ENCODE measurements at places on chromosomes 4 and X.

DNA sequence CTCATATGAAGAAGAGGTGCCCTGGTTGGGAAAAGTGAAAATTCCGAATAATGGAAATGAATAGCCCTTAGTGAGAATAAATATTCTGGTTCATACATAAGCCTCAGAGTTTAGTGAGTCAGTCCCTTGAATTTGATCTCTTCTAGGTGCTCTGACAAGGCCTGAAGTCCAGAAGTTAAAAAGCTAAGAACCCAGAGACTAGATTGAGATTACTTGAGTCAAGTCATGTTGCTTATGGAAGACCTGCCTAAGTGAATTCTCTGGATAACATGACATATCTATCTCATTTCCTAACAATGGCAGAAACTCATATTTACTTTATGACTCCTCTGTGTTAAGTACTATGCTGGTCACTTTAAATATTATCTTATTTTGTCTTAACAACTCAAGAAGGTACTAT is 10.5 kb upstream of the PRSS48 start:
- H3K4me1 ChIP-seq: no peaks in the 10 kb centered on the region
- H3K36me3 ChIP-seq: no peaks in the 10 kb centered on the region
- no peak overlapping the region for H3K27ac ChIP-seq
- no peak overlapping the region for H3K4me3 ChIP-seq
- no peak for DNase-seq

DNA sequence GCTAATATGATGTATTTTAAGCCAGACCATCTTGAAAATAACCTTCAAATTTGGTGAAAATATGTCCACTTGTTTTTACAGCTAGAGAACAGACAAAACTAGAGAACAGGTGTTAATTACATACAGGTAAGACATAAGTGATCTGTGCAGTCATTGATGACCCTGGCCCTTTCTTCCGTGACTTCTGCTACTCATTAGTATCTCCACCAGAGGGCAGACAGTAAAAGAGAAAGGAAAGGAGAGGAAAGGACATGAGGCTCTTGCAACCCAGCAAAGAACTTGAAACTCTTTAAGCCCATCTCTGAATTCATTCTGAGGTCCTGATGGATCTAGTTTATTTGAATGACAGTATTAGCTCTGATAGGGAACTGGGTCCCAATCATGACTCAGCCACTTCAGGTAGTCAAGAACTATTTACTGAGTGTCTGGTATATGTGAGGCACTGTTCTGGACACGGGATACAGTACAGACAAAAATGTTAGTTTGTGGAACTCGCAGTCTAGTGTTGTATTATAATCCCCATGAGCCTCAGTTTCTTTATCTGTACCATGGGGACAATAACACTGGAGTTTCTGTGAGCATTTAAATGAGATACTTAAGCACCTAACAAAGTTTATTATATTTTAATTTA is 121.0 kb upstream of the TEX13D start:
- H3K4me3 ChIP-seq: no peak overlapping the region
- H3K27me3 ChIP-seq: no peaks in the 10 kb centered on the region
- no peak overlapping the region for H3K27ac ChIP-seq
- H3K36me3 ChIP-seq: no peaks in the 10 kb centered on the region
- peaks cover under 1% of the 10 kb centered on the region for H3K4me1 ChIP-seq

DNA sequence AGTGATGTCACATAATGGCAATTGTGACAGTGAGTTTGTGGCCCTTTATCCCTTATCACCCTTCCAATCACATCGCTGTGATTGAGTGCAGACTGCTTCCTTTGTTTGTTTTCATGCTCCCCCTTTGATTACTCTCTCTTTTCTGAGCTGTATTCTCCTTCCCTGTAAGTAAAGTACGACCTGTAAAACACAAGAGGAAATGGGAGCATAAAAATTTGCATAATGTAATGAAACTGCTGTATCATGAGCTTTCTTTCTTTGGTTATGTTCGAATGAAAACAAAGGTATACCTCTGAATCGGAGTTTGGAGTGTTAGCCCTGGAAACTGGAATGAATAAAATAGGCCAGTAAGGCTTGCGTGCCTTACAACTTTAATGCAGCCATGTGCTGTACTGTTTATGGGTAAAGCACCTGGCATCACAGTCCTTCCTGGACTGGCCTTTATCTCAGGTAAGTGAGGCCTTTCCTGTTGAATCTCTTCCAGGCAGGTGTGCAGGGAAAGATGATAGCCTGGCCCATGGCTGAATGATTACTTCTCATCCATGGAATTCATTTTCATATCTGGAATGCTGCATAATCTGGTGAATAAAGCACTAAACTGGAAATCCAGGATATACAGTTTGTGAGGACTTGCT is 26.6 kb upstream of the HS3ST1 start:
- H3K27me3 ChIP-seq: no peaks in the 10 kb centered on the region
- no peaks in the 10 kb centered on the region for H3K36me3 ChIP-seq
- no peaks in the 10 kb centered on the region for H3K4me1 ChIP-seq
- DNase-seq: no peak
- H3K4me3 ChIP-seq: no peak overlapping the region
- H3K27ac ChIP-seq: no peak overlapping the region

GRCh38 chr4:39043861-39044363 is 11.7 kb upstream of the TMEM156 start:
- peak overlapping the region; percentile 75 for H3K27ac ChIP-seq
- H3K27me3 ChIP-seq: no peaks in the 10 kb centered on the region
- 0 out of 2 replicates have a peak, but pooled peaks cover 2% of the 10 kb centered on the region for H3K36me3 ChIP-seq

GRCh38 chr4:92381616-92382015 is 77.8 kb downstream of the GRID2 start:
- no peaks in the 10 kb centered on the region for H3K27me3 ChIP-seq
- no peak overlapping the region for H3K4me3 ChIP-seq
- no peaks in the 10 kb centered on the region for H3K36me3 ChIP-seq
- no peak for DNase-seq
- H3K4me1 ChIP-seq: no peaks in the 10 kb centered on the region
- no peak overlapping the region for H3K27ac ChIP-seq

GRCh38 chrX:25442499-25442898 is 426.7 kb upstream of the ARX start:
- H3K36me3 ChIP-seq: no peaks in the 10 kb centered on the region
- H3K27ac ChIP-seq: no peak overlapping the region
- no peak for DNase-seq
- H3K4me3 ChIP-seq: no peak overlapping the region

GRCh38 chrX:109974906-109975655 is 27.8 kb upstream of the TMEM164 start:
- no peaks in the 10 kb centered on the region for H3K36me3 ChIP-seq
- DNase-seq: no peak
- 0 out of 2 replicates have a peak, but pooled peaks cover 2% of the 10 kb centered on the region for H3K27me3 ChIP-seq
- no peak overlapping the region for H3K4me3 ChIP-seq
- no peaks in the 10 kb centered on the region for H3K4me1 ChIP-seq

DNA sequence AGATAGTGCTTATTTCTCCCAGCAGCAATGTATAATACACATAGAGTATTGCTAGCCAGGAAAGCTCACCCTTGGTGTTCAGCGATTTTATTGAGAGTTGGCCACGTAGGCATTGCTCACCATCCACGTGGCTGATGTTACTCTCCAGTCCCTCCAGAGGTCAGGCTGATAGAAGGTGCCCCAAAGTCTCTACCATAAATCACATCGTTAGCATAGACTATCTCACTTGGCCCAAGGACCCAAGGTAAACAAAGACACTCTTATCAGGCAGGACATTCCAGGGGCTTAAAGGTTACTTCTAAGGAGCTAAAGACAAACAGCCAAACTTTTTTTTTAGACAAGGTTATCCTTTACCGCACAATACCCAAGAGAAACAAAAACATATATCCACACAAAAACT is 30.3 kb upstream of the RGN start:
- H3K27me3 ChIP-seq: no peaks in the 10 kb centered on the region
- H3K27ac ChIP-seq: no peak overlapping the region
- H3K36me3 ChIP-seq: no peaks in the 10 kb centered on the region
- no peak overlapping the region for H3K4me3 ChIP-seq
- H3K4me1 ChIP-seq: no peaks in the 10 kb centered on the region

GRCh38 chrX:100687128-100687527 is 43.1 kb downstream of the SRPX2 start:
- no peaks in the 10 kb centered on the region for H3K27me3 ChIP-seq
- H3K27ac ChIP-seq: no peak overlapping the region
- no peaks in the 10 kb centered on the region for H3K36me3 ChIP-seq
- no peak for DNase-seq
- H3K4me3 ChIP-seq: no peak overlapping the region
- peaks cover 7% of the 10 kb centered on the region for H3K4me1 ChIP-seq

GRCh38 chr4:110061076-110061475 is 137.3 kb downstream of the ELOVL6 start:
- H3K27me3 ChIP-seq: no peaks in the 10 kb centered on the region
- H3K27ac ChIP-seq: no peak overlapping the region
- DNase-seq: no peak
- H3K4me1 ChIP-seq: peaks cover 22% of the 10 kb centered on the region
- H3K4me3 ChIP-seq: no peak overlapping the region

DNA sequence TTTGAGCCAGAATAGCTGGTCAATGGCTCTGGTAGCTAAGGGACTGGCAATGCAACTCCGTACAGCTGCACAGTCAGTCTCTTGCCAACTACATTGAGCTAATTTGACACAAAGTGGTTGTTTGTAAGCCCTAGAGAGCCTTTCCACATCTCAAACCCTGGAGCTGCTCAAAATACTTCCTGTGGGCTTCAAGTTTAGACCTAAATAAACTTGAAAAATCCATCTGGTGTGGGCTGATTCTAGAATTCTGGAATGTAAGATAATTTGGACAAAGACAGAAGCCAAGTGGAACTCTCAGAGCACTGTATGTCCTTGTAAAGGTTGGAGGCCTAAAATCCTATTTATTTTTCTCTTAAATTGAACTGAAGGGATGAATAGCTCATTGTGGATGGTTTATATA is 380.8 kb downstream of the SPRY1 start:
- H3K27ac ChIP-seq: no peak overlapping the region
- H3K27me3 ChIP-seq: no peaks in the 10 kb centered on the region
- DNase-seq: no peak
- no peak overlapping the region for H3K4me3 ChIP-seq

- no peaks in the 10 kb centered on the region for H3K36me3 ChIP-seq
- H3K4me3 ChIP-seq: no peak overlapping the region
- no peak for DNase-seq
- no peak overlapping the region for H3K27ac ChIP-seq
- no peaks in the 10 kb centered on the region for H3K27me3 ChIP-seq
Observed at GRCh38 chrX:136896121-136896914, 15.8 kb upstream of the RBMX start.

GRCh38 chr4:38069271-38069760 is 109.1 kb downstream of the PTTG2 start:
- no peak for DNase-seq
- peak overlapping the region; percentile 22 for H3K27ac ChIP-seq
- no peaks in the 10 kb centered on the region for H3K27me3 ChIP-seq
- H3K4me3 ChIP-seq: no peak overlapping the region

GRCh38 chrX:144006811-144007210 is 122.9 kb downstream of the UBE2NL start:
- no peaks in the 10 kb centered on the region for H3K36me3 ChIP-seq
- no peaks in the 10 kb centered on the region for H3K27me3 ChIP-seq
- no peak for DNase-seq
- no peaks in the 10 kb centered on the region for H3K4me1 ChIP-seq
- no peak overlapping the region for H3K4me3 ChIP-seq

DNA sequence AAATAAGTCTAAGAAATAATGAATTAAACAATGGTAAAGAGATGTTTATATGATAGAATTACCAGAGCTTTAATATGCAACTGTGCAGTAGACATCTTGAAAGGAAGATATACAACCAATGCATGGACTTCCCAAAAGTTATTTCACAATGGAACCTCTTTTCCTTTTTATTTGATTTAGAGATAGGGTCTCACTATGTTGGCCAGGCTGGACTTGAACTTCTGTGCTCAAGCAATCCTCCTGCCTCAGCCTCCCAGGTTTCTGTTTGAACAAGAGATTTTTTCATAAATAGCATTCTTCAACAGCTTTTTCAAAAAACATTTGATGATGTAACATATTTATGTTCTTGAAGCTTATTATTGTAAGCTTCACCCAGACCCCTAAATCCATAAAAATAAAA is 72.0 kb downstream of the LRBA start:
- H3K4me1 ChIP-seq: 0 out of 2 replicates have a peak, but pooled peaks cover 4% of the 10 kb centered on the region
- no peaks in the 10 kb centered on the region for H3K36me3 ChIP-seq
- no peak overlapping the region for H3K27ac ChIP-seq
- no peak overlapping the region for H3K4me3 ChIP-seq
- no peak for DNase-seq

DNA sequence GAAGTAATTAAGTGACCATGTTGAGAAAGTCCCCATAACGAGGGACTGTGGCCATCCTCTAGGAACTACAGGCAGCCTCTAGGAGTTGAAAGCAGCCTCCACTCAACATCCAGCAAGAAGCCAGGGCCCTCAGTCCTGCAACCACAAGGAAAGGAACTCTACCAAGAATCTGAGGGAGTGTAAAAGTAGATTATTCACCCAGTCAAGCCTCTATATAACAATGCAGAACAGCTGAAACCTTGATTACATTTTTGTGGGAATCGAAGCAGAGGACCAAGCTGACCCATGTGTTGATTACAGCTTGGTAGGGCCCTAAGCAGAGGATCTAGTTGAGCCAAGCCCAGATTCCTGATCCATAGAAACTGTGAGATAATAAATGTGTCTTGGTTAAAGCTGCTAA is 17.1 kb downstream of the RPS6KA6 start:
- H3K27ac ChIP-seq: no peak overlapping the region
- no peak overlapping the region for H3K4me3 ChIP-seq
- no peaks in the 10 kb centered on the region for H3K4me1 ChIP-seq
- H3K27me3 ChIP-seq: no peaks in the 10 kb centered on the region

DNA sequence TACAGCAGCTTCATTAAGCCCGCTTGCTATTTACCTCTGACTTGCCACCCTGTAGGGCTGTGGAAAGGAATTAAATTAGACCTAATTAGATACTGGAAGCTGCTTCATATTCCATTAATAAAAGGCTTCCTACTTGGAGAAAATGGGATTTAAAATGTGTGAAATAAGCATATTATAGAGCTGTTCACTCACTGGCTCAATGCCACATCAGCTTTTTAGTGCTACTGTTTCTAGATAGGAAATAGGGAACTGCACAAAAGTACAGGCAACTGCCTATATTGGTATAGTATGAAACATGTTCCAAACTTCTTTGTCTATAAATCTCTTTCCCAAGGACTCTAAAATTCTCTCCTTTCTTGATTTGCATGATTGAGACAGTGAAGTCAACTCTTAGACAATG is 407.9 kb upstream of the AADAT start:
- peak overlapping the region; percentile 57 for H3K4me3 ChIP-seq
- peak; percentile 1 for DNase-seq
- no peaks in the 10 kb centered on the region for H3K27me3 ChIP-seq

- H3K36me3 ChIP-seq: no peaks in the 10 kb centered on the region
- H3K27me3 ChIP-seq: no peaks in the 10 kb centered on the region
- no peak overlapping the region for H3K4me3 ChIP-seq
Observed at GRCh38 chr4:89213382-89213701, 94.3 kb downstream of the GPRIN3 start.

Measured in GM12878 (cell line).